Femur (tissue), 1 donor: ENCODE measurements at places on chromosomes 13 and 19.

DNA sequence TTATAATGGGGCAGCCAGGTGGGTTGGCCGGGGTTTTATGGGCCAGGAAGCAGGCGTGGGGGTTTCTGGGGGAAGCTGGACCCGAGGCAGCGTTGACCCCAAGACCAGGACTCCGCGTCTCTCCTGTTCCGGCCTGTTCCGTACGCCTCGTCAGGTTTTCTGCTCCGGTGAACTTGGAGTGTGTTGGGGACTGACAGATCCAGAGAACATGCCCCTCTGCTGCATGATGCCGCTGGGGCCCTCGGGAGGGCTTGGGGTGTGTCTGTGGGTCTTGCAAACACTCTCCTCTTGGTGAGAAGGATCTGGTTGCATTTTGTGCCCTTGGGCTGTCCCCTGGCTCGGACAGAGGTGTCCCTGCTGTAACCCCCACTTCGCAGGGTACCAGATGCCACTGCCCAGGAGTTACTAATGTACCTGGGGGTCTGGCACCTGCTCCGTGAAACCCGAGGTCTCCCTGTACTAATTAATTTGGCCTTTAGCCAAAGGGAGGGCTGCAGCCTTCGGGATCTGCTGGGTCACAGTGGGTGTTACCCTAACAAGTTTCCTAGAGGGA, 15.6 kb downstream of the KDM4B start:
- no peak for DNase-seq

DNA sequence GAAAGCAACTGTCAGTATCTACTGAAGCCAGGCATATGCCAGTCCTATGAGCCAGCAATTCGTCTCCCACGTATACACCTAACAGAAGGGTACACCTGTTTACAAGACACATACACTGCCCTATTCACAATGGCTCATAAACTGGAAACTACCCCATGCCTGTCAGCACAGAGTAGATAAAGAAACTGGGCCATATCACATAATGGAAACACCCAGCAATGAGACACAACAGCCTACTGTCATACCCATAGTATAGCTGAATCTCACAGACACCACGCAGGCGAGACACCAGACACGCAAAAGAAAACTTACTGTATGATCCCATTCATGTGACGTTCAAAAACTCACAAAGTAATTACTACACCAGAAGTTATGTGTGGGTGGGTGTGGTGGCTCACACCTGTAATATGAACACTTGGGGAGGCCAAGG, 15.7 kb downstream of the NOSIP start:
- DNase-seq: no peak

- no peak for DNase-seq
Observed at GRCh38 chr13:99133848-99134247, 66.8 kb upstream of the UBAC2 start.

GRCh38 chr19:50489461-50490011, 12.9 kb upstream of the GARIN5A start:
- no peak for DNase-seq

GRCh38 chr13:28714651-28715050, 4.1 kb downstream of the SLC46A3 start:
- DNase-seq: no peak

DNA sequence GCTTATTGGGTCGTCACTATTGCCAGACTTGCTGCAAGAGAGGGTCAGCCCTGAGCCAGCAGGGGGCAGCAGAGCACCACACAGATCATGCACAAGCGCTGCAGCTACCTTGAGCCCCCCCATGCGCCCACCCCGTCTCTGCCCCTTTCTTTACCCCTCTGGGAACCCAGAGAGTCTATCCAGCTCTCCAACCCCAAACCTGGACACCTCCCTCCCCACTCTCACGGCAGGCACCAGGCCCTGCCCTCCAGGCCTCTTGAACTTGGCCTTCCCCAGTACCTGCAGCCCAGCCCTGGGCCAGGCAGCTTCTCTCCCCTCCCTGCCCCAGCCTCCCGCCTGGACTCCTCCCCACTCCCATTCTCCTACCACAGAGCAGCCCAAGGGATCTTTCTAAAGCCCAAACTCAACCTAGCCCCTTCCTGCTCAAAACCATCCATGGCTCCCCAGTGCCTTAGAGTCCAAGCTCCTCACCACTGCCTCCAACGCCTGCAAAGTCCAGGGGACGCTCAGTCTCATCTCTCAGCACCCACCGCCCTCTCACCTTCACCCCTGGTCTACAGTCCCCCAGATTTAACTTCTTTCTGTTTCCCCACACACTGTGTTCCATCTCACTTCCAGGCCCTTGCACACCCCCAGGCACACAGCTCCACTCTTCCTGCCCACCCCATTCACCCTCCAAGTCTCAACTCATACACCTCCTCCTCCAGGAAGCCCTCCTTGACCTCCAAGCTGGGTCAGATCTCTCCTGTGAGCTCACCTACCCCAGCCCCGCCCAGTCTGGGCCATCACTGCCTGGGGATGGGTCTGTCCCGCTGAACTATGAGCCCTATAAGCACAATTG, 9.4 kb upstream of the CEACAM16 start:
- DNase-seq: peak; percentile 79

DNA sequence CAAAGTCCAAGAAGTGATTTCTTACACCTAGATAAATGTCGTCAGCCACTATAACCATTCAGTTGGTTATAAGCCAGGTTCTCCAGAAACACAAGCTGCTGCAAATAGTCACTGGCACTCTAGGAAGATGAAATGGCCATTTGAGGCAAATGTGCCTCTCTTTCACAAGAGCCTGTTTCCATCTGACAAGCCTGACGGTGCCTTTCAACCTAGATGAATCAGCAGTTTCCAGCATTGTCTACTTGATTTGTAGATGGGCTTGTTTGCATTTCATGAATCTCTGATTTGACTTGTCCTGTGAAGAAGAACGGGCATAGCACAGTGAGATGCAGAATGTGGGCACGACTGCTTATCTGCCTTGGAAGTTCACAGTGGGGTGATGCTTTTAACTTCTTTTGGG, 327.2 kb downstream of the LMO7 start:
- DNase-seq: no peak

DNA sequence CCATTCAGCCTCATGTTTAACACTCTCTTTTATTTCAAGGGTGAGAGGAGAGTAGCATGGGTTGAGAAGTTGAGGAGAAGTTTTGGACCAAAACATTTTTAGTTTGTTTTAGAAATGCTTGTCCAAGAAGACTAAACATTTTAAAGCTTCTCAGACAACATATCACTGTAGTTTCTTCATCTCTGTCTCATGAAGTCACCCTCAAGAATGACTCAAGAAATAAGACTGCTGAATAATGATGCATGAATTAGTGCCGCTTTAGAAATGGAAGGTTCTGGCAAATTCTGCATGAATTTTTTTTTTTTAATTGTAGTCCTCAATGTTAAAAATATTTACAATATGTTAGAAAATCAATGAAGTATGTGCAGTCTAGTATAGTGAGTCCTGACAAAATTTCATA, 422.7 kb upstream of the ARGLU1 start:
- no peak for DNase-seq

GRCh38 chr13:95706356-95706755, 29.4 kb downstream of the DNAJC3 start:
- no peak for DNase-seq

GRCh38 chr13:30776661-30777060, 41.3 kb downstream of the ALOX5AP start:
- DNase-seq: no peak

DNA sequence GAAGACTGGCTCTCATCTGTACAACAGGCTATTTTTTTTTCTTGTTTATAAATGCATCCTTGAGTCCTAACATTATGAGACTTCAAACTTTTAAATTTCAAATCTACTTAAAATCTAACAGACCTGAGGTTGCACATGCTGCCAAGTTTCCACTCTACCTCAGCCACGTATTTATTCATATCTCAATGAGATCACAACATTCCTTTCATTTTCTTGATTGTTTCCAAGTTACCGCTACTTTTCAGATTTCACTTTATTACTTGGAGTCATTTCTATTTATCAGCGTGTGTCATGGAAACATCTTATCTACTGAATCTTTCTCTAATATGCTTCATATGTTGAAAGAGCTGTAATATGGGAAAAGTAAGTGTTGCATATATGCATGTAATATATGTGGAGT, 1257.5 kb upstream of the ATXN8OS start:
- no peak for DNase-seq
